ENCODE measurements at places on chromosomes 3 and 15.

DNA sequence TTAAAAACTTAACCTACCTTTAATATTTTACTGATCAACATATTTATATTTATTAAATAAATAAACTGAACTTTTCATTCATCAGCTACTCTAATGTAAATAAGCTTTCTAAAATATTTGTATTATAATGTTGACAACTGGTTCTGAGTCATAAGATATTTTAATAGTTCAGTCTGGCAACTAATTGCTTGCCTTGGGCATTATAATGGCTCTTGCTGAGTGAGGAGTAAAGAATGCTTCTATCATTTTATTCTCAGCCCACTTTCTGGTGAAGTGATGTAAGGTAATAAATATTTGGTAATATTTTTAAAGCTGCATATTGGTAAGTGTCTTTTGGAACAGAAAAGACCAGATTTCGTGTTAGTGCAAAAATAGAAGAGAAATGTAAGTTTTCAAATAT lies 81.5 kb downstream of the DIPK2A start:
- peak; percentile 89 for DNase-seq

DNA sequence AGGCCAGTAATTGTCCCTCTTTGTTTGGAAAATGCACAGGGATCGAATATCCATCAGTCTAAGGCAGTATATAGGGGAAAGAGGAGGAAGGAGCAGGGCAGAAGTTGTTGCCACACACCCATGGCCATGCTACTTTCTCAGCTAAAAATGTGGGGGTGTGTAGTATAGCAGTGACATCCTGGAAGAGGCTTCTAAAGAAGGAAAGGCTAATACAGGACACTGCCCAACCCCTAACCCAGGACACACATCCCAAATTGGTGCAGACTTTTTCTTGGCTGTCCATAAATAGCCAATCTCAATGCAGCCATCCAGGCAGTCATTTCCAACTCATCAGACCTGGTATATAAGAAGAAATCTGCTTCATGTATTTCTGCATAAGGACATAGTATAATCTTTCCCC lies 33.1 kb upstream of the LRRN1 start:
- no peak for DNase-seq

DNA sequence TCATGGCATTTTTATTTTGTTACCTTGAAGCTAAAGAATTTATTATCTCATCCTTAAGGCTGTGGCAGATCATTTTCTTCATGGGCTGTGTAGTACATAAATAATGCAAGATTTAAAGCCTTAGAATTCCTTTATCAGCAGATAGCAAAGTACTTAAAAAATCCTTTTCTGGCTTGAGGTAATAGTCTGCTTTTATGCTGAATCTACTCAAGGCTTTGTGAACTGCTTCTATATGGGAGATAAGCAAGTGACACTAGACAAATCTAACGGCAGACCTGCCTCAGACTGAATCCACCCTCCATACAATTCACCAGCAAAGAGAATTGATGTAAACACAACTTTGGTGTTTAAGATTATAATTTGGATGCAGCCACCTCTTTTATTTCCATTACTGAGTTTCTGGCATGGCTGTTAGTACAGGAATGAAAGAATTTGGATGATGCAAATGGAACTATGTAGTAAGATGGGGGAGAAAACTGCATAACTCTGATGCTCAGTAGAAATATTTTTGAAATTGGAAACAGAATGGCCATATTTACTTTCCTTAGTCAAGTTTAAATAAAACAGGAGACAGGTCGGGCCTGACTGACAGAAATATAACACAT lies 1121.5 kb downstream of the NAALADL2 start:
- DNase-seq = peak; percentile 54

- DNase-seq = no peak
Observed at GRCh38 chr3:43728947-43729346, 38.2 kb downstream of the ABHD5 start.

GRCh38 chr3:195873281-195873887 lies 35.0 kb downstream of the TNK2 start:
- DNase-seq = no peak

GRCh38 chr3:186189492-186189891 lies 80.6 kb upstream of the ETV5 start:
- DNase-seq = no peak

GRCh38 chr3:66762916-66763693 lies 235.0 kb upstream of the KBTBD8 start:
- DNase-seq = peak; percentile 68

GRCh38 chr3:12062605-12063004 lies 58.4 kb downstream of the SYN2 start:
- DNase-seq = no peak

DNA sequence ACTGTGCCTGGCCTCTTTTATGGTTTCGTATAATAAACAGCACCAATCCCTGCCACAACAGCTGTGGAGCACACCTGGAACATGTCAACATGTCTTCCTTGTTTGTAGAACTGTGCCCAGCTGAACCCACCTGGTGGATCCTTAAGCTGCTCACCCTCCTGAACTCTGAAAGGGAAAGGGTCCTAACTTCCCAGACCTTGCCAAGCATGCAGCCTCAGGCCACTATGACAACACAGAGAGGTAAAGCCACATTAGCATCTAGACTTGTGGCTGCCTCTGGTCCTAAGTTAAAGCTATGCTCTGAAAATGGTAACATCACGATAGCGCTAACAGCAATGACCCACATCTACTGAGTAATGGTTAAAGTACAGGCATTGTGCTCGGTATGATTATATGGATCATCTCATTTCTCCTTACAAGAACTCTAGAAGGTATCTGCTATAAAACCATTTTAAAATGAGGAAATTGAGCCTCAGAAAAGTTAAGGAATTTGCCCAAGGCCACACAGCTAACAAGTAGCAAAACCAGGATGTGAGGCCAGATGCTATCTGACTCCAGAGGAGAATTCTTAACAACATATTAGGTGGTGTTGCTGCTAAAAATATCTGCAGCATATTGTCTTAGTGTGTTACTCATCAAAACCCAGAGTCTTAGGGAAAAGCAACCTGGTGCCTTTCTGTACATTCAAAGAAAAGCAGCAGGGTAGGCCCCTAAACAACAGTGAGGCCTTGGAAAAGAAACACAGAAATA lies 23.1 kb upstream of the HERC1 start:
- peak; percentile 73 for DNase-seq

- no peak for DNase-seq
Observed at GRCh38 chr15:72486144-72486543, 12.0 kb downstream of the ARIH1 start.

GRCh38 chr3:159069091-159069490 lies 267.2 kb downstream of the MFSD1 start:
- no peak for DNase-seq

DNA sequence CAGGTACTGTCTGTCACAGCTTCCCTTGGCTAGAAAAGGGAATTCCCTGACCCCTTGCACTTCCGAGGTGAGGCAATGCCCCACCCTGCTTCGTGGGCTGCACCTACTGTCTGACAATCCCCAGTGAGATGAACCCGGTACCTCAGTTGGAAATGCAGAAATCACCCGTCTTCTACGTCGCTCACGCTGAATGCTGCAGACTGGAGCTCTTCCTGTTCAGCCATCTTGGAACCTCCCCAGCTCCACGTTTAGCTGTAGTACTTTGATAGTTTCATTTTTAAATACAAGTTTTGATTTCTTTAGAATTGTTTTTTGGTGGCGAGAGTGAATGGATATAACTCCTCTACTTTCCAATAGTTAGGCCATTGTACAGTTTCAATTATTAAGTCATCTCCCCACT lies 17.8 kb upstream of the HDGFL3 start:
- DNase-seq = no peak

- no peak for DNase-seq
Observed at GRCh38 chr3:64992530-64993285, 304.9 kb upstream of the ADAMTS9 start.

GRCh38 chr3:117367861-117368260 lies 658.3 kb downstream of the TUSC7 start:
- DNase-seq = peak; percentile 26

DNA sequence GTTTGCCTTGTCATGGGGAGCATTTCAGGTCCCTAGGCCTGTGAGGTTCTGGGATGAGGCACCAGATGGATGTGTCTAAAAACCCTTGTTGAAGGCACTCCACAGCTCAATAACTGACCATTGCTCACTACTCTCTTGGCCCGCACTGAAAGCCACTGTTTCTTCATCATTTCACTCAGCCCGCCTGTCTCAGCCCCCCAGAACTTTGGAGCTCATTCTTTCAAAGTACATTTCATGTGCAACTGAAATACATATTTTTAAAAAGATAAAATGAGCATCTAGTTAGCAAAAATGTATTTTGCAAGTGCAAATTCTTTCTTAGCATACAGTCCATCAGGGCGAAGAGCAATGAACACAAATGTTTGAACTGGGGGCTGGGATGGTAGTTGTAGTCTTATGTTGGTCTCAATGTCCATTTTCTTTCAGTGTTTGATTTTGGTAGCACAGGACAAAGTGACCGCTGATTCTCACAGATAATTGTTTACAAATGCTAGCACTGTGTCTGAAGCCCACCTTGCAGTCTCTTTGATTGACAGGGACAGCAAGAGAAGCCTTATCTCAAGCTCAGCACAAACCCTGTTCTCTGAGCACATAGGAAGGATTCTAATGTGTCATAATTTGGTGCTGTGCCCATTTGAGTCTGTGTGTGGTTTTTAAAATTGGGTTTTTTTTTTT lies 19.6 kb downstream of the HEMK1 start:
- DNase-seq = peak; percentile 68

DNA sequence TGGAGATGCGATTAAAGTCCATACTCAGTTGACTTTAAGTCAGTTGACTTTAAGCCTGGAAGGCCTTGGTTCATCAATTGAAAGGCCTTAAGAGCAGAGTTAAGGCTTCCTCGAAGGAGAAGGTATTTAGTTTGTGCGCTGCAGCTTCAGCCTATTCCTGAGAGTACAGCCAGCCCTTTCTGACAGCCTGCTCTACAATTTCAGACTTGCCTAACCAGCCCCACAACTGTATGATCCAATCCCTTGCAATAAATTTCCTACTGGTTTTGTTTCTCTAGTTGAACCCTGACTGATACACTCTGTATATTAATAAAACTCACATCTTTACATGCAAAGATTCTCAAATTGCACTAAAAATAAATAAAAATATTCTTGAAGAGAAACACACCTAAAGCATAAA lies 66.1 kb upstream of the RORA start:
- no peak for DNase-seq

Measured in GM23248 (cell line).